Left ventricle myocardium superior (tissue), 1 donor: ENCODE measurements at places on chromosomes 16 and 17.

DNA sequence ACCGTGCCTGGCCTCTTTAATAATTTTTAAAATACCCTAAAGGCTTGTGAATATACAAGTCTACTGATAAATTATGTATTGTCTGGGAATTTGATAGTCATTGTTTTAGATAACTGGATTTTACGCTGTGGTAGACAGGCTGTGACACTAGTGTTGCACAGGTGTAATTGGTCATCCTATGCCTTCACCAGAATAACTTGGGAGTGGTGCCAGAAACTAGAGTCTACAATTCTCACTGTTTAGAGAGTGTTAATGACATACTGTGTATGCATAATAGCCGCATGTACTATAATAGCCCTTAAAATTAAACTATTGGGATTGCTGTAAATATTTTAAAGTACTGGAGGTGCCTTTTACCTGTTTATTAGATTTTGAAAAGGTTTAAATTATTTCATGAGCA, 11.4 kb downstream of the CNEP1R1 start:
- no peak for DNase-seq

- peak; percentile 69 for DNase-seq
These were observed 58.9 kb downstream of the CYTH1 start for GRCh38 chr17:78723001-78723796.

DNA sequence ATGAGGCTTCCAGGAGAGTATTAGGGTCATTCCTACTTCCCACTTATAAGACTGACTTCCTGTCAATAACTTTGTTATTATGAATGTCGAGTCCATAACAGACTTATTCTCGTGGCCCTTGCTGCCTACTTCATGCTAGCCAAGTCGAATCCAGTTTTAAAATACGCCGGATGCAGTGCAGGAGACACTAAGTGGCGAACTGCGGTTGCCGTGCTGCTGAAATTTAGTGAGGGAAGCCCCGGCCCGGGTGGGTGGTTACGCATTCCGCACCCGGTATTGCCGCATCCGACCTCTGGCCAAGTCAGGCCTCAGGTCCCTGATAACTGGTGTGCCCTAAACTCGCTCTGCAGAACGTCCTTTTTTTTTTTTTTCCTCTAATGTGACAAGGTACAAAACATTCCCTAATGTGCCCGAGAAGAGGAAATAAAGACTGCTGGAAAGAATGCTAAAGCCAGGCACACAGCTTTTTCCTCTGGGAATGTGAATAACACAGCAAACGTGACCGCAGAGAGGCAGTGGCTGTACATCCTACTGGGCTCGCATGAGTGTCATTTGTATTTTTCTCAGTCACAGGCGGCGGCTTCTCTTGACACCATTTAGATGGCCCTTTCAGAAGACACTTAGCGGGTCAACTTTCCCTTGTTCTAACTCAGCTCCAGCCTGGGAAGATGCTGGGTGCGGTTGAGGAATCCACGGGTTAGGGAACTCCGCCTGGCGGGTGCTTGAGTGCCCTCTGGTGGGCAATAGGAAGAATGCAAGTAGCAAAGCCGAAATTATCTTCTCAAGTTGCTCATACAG, 7.1 kb upstream of the AKTIP start:
- peak; percentile 75 for DNase-seq

GRCh38 chr17:31807846-31808245, 51.2 kb downstream of the COPRS start:
- DNase-seq: no peak

- no peak for DNase-seq
These were observed 123.2 kb downstream of the PITPNC1 start for GRCh38 chr17:67500261-67500660.

- no peak for DNase-seq
These were observed 7.5 kb downstream of the DCAKD start for GRCh38 chr17:45043813-45044540.

GRCh38 chr16:77594799-77595596, 127.3 kb upstream of the NUDT7 start:
- no peak for DNase-seq

DNA sequence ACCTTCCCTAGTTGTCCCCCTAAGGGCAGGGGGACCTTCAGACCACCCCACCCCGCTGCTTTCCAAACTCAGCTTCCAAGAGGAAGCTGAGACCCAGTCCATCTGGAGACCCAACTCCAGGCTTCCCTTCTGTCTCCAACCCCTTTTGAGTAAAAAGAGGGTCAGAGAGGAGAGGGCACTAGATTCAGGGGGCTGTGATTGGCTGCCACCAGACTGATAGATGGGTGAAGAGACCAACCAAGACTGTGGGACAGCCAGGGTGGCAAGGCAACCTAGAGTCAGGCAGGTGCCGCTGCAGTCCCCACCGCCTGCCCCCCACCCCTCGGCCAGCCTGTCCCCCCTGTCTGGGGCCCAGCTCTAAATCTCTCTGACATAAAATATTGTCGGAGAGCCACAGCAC, 92.5 kb downstream of the SDK2 start:
- DNase-seq: peak; percentile 3

DNA sequence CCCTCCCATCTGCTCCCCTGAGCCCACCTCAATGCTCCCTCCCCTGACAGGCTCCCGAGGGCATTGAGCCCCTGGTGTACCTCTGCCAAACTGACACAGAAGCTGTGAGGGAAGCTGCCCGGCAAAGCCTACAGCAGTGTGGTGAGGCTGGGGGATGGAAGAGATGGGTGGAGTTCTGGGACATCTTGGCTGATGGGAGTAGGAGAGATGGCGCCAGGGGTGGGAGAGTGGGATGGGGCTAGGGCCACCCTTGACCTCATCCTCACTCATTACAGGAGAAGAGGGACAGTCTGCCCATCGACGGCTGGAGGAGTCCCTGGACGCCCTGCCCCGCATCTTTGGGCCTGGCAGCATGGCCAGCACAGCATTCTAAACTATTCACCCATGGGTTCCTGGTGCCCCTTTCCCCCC, 16.2 kb upstream of the CTCF start:
- no peak for DNase-seq

DNA sequence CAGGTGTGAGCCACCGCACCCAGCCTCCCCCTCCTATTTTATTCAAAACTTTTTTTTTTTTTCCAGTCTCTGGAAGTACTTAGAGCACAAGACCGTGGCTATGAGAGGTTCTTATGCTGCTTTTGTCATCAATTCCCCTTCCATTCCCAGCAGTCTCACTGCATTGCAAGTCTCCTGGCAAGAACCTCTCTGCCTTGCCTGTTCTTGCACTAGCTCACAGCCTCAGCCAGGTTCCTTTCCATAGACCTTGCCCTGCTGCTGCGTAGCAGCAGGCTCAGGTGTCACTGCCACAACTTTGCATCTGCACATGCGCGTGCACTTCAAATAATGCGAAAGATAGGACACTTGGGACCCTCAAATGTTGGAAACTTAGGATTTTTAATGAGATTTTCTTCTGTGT, 15.6 kb downstream of the ATP6V0A1 start:
- no peak for DNase-seq

GRCh38 chr17:40846515-40847144, 20.4 kb downstream of the KRT12 start:
- DNase-seq: no peak

DNA sequence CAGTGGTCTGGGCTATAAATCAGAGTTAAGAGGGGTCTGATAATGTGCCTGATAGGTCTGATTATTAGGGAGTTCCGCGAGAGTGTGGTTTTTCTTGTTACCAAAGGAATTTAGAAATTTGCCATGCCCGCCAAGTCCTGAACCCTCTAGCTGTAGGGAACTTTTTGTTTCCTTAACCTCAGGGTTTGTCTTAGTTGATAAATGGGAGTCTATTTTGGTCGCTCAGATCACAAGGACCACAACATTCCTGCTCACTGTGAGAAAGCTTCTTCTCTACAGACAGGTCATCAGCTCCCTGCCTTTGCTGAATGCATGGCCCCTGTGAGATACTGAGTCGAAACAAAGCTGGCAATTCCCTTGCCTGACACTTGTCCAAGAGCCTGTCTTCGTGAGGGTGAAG, 497.8 kb downstream of the HS3ST4 start:
- DNase-seq: no peak

DNA sequence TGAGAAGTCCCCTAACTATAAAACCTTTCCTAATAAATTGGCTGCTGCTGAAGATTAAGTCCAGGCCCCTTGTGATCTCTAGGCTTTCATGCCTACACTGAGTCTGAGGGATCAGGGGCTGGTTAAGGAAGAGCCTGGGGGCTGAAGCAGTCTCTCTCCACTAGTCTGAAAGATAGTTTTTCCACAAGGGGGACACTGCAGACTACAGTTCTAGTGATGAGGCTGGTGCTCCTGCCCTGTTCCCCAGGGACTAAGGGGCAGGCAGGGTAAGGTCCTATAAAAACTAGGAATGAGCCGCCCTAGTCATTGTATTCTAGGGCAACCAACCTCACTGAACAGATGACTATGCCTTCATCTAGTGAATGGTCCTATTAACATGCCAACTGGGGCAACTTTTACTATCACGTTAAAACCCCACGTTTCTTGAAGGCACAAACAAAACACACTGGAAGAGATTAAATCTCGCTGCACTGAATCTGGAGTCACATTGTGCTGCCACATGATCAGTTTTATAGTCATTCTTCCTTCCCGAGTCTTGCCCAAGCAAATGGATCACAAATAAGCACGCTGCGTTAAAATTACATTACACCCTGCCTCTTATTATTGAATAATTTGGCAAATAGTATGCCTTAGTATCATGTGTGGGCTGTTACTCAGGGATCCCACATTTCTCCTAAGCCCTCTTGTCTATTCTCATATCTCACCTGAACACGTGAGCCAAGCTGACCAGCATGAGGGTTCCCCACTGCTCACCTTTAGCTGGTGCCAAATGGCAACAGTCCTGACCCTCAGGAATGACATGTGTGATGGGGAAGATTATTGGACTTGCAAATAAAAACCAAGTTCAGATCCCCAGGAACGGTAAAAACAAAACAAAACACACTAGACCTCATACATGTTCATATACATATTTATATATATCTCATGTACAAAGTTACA, 95.4 kb upstream of the TOB1 start:
- no peak for DNase-seq

DNA sequence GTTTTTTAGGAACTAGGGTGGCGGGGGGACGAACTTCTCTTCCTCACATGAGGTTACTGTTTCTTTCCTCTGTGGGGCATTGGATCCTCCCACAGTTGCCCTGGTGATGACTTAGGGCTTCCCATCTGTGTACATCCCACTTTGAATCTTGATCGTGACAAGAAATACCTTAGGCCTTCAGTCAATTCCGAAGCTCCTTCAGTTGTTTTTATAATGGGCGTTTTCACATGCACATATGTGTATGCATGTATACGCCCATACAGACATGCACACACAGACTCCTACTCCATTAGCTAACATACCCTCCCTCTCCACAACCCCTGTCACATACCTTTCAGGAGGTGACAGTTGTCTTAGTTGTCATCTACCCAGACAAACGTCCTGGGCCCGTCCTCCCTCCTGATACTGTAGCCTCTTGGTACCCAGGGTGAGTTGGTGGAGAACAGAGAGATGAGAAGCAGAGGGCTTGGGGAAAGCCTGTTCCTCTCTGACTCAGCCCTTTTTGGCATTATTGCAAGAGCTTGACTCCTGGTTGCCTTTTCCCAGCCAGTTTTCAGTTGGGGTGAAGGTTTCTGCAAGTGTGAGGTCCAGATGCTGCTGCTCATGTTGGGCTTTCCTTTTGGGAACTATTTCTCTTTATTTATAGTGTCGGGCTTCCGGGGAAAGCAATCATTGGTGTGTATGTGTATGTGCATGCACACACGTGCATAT, 2.2 kb upstream of the AOC2 start:
- DNase-seq: no peak

DNA sequence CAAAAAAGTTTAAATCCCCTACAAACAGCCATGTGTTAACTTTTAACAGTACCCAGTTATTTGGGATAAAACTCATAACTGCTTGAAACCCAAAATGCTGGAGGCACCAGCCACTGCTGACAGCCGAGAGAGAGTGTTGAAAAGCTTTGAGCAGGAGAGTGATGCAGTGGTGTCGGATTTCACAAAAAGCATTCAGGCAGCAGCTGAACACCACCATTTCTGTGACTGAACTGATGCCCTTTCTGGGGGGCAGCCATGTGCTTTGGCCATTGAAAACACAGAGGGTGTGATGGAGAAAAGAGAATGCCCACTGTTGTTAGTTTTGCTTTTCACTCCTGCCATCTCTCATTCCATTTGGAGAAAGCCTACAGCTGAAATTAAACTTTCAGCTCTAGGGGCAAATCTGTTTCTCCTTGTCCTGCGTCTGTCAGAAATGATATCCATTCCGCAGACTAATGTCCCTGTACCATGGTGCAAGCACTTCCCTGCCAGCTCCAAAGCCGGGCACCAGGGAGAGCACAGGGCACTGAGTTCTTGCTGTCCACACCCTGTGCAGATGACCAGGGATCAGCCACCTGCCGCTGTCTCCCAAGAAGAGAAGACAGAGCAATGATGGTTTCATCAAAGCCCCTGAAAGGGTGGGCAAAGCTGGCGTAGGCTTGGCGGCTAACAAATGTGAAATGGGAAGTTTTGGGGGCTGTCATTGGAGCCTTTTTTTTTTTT, 16.6 kb upstream of the MLYCD start:
- peak; percentile 55 for DNase-seq

DNA sequence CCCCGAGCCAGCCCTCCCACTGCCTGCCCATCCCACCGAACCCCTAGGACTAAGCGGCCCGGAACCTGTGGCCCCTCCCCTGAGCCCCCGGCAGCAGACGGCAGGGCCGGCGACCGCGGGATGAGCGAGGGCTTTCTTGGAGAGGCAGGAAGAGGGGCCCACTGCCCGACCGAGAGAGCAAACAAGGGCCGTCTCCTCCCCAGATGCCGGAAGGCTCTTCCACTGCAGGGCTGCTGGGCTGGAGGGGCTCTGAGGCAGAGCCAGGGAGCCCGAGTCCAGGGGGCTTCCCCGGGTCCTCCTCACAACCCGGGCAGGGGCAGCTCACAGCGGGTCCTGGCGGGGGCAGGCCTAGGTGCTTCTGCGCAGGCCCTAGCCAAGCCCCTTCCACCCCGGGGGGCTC, 2.9 kb downstream of the PERCC1 start:
- DNase-seq: no peak
